ENCODE measurements at places on chromosomes 13 and 19. TPM values are rescaled to one million over a fixed set of nuclear protein-coding genes. Genes with fewer than 3 reads are reported as not detected.

The PDCD5 gene
- total RNA-seq = 154 TPM

The TMPRSS9 gene
- not detected for total RNA-seq

The CD37 gene
- not detected for total RNA-seq

The ARHGEF18 gene
- 34.9 TPM for total RNA-seq

The CGB7 gene
- 0.66 TPM for total RNA-seq

The N4BP2L1 gene
- 2.4 TPM for total RNA-seq

The KLK4 gene
- total RNA-seq = not detected

The LRRC63 gene
- total RNA-seq = 0.38 TPM

The SIGLECL1 gene
- not detected for total RNA-seq

The GAPDHS gene
- not detected for total RNA-seq

The IFNL3 gene
- not detected for total RNA-seq

The ICAM4 gene
- 1.6 TPM for total RNA-seq

GRCh38 chr13:54980651-54981050 lies 1952.0 kb downstream of the OLFM4 start:
- DNase-seq = no peak

DNA sequence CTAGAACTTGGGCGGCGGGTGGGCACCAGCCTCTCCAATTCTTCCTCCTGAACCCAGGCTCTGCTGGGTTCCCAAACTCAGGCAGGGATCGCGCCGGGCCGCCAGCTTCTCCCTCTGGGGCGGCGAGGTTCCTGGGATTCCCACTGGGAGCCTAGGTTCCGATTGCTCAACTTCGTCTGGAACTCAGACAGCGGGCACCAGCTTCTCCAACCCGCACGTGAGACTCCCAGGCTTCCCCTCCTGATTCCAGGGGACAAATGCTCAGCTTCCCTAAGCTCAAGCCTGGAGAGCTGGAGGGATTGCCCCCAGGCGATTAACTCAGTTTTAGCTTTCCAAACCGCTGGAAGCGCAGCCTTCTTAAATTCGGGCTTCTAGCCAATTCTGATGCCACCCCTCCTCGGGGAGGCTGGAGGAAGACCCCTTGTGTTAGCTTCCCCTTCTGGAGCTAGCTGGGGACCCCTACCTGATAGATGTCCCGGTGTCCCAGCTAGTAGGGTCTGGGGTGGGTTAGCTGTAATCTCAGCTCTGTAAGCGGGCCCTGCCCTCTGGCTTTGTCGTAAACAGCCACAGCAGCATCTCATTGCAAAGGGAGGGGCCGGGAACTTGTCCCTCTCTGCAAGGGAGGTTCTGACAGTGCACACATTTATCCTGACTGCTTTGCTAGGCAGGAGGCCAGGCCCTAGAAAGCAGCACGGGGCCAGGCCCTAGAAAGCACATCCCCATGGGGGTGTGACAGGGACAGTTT lies 671 bp downstream of the MCOLN1 start:
- DNase-seq = no peak

DNA sequence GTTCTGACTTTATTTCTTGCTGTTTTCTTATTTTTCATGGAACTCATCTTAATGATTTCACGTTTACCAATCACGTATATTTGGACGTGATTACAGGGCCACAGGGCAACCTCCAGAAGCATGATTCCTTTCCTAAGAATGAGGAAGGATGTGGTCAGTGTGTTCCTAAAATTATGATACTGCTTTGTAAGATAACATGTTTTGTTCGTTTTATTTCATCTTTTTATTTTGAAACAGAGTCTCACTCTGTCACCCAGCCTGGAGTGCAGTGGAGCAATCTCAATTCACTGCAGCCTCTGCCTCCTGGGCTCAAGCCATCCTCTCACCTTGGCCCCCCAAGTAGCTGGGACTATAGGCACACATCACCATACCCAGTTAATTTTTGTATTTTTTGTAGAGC lies 24.8 kb upstream of the LAIR1 start:
- DNase-seq = no peak

- no peak for DNase-seq
These were observed 48.9 kb downstream of the TPP2 start for GRCh38 chr13:102645701-102646100.

- no peak for DNase-seq
These were observed 17.4 kb upstream of the POMP start for GRCh38 chr13:28641600-28641926.

DNA sequence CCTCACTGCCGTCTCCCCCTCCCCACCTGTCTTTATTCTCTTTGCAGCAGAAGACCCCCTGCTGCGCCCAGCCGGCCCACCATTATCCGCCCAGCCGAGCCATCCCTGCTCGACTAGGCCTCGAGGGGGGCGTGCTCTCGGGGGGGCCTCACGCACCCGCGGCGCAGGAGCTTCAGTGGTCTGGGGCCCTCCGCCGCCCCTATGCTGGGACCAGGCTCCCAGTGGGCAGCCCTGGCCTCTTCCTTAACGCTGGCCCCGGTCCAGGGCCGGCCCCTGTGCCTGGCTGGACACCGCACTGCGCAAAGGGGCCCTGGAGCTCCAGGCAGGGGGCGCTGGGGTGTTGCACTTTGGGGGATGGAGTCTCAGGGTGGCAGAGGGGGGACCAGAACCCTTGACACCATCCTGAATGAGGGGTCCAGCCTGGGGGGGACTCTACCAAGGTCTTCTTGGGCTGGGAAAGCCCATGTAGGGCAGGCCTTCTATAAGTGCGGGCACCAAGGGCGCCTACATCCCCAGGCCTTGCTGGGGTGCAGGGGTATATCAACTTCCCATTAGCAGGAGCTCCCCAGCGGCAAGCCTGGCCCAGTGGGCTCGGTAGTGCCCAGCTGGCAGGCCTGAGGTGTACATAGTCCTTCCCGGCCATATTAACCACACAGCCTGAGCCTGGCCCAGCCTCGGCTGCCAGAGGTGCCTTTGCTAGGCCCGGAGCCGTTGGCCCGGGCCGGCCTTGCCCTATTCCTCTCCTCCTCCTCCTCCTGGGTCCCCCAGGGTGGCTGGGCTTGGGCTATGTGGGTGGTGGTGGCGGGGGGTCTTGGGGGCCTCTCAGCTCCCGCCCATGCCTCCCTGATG lies 4.9 kb downstream of the TMED1 start:
- DNase-seq = no peak

- DNase-seq = no peak
These were observed 62.3 kb upstream of the STARD13 start for GRCh38 chr13:33347861-33348260.

DNA sequence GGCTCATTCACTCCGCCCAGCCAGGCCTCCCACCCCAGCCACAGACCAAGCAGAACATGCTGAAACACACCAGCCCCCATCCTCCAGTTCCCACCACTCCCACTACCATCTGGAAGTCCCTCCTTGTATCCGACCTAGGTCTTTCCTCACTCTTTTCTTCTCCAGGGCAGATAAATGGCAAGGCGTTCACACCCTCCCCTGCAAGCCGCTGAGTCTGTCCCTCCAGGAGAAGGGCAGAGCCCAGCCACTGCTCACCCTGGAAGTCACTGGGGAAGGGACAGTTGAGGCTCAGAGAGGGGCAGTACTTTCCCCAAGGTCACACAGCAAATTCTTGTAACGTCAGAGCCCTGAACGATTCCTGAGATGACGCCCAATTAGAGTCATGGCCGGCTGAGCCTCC lies 45.5 kb upstream of the NFIC start:
- DNase-seq = no peak

DNA sequence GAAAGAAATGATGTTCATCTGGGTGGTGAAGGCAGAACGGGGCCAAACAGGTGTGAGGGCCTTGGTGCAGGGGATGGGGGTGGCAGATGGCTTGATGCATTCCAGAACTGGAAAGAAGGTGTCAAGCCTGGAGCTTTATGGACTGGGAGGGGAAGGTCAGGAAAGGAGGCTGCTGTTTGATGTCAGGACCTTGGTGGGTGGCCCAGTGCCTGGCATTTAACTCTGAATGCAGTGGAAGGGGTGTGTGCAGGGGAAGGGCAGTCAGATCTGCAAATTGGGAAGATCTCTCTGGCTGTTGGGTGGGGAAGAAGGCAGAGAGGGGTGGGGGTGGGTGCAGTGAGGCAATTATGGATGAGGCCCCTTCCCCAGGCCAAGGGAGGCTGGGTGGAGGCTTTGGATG lies 11.7 kb downstream of the KCTD15 start:
- no peak for DNase-seq

- DNase-seq = no peak
These were observed 15.2 kb upstream of the CEBPA start for GRCh38 chr19:33317517-33317916.

DNA sequence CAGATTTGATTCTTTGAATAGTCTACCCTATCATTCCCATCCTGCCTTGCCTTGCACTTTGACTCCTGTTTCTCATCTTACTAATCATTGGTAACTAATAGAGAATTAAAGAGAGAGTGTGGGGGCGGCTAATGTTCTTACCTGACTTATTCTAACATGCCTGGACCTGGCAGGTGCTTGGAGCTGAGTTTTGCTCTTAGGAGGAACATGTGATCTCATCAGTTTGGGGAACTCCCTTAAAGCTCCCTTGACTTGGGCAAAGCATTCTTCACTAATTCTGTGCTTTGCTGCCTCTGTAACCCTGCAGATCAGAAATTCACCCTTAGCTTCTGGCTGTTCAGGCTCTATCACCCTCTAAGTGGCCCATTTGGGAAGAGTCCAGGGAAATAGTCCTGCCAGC lies 861.1 kb downstream of the GPC5 start:
- no peak for DNase-seq

GRCh38 chr19:31629579-31630363 lies 280.5 kb upstream of the TSHZ3 start:
- no peak for DNase-seq

DNA sequence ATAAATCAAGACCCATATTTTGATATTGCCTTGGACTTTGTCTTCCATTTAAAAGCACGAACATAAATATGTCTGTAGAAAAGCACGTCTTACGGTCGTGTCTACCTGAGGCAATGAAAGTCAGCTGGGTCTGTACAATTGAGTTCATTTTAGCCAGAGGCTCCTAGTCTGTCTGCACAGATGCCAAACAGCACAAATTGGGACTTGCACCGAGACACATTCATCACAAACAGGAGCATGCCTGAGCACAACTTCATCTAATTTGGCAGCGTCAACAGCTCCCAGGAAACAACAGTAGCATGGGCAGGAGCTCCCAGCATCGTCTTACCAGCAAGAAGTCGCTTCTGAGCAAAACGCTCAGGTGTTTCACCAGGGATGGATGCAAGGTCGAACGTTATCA lies 687.0 kb downstream of the EFNB2 start:
- DNase-seq = no peak

GRCh38 chr19:28288572-28289264 lies 924.2 kb downstream of the UQCRFS1 start:
- DNase-seq = no peak

DNA sequence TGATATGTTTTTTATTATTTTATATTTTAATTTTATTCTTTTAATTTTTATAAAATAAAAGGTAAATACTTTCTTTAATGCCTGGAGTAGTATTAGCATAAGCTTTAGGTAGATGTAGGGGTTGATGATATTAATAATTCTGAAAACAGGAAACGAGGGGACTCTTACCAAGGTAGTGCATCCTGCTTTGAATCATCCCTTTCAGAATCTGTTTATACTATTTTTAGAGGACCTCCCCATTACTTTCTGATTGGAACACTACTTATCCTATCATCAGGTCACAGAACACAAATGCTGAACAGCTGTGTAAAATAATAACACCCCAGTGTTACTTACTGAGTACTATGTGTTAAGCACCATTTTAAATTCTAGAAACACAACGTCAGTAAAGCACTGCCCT lies 27.3 kb downstream of the COG6 start:
- DNase-seq = no peak

- DNase-seq = peak; percentile 7
These were observed 534 bp downstream of the STK24 start for GRCh38 chr13:98576200-98576945.

GRCh38 chr19:17294051-17294891 lies 9.0 kb downstream of the ABHD8 start:
- peak; percentile 50 for DNase-seq

DNA sequence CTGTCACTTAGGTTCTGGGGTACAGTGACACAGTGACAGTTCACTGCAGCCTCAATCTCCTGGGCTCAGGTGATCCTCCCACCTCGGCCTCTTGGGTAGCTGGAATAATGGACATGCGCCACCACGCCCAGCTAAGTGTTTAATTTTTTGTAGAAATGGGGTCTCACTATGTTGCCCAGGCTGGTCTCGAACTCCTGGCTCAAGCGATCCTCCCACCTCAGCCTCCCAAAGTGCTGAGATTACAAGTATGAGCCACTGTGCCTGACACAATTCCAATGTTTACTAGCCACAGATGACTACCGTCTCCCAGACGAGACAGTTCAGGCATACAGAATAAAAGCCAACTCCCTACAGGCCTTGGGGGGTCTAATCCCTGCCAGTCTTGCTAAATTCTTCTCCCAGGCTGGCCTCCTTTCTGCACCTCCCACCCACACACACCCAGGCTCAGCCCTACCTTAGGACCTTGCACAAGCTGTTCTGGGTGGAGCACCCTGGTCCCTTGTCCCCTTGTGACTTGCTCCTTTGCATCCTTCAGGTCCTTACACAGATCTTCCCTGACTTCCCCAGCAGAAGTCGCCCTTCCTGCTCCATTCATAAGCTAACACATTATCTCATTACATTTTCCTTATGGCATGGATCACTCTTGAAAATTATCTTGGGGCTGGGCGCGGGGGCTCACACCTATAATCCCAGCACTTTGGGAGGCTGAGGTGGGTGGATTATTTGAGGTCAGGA lies 106.4 kb downstream of the INSR start:
- DNase-seq = no peak

GRCh38 chr13:93769607-93770006 lies 543.0 kb downstream of the GPC6 start:
- DNase-seq = no peak

DNA sequence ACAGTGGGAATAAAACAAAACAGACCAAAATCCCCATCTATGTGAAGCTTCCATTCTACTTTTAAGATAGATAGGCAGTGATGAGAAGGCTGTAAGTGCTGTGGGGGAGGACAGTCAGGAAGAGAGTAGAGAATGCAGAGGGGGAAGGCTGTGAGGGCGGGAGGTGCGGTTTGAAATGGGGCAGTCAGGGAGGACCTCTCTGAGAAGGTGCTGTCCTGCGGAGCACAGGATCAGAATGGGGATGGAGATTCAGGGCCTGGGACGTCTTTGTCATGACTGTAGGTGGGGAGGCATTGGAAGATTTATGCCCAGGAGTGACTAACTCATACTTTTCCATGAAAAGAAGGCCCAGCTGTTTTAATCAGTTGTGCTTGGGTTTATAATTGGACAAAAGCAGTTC lies 3.9 kb upstream of the GPR183 start:
- no peak for DNase-seq

DNA sequence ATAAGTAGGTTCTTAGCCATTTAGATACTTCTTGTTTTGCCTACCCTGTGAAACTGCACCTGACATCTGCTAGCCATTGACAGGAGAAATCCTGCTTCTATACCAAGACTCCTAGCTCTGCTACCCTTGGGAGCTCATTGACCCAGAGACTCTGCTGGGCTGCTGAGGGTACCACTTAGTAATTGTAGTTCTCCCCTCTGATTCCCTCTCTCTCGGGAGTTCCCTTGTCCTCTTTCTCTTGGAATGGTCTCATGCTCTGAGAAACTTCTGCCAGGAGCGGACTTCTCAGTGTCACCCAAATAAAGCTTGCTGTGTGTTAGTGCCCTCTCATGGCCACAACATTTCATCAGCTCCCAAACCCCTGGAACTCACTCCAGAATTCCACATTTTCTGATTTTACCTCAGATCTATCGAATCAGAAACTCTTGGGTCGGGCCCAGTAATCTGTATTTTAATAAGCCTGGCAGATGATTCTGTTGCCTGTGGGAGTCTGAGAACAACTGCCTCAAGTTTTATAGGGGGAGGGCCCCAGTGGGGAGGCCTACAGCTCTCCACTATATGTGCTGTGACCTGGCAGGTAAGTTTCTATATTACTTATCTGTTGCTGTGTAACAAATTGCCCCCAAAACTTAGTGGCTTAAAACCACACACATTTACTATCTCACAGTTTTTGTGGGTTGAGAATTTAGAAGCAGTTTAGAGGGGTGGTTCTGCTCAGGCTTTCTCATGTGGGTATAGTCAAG lies 221.1 kb downstream of the TDRD3 start:
- no peak for DNase-seq
